CD4-positive, alpha-beta T cell treated with Interleukin-12 subunit alpha and Interleukin-12 subunit beta, for 1 hour (primary cell): ENCODE measurements at places on chromosomes 5 and 9.

GRCh38 chr9:21682381-21682780, 120.1 kb upstream of the MTAP start:
- no peak for DNase-seq

DNA sequence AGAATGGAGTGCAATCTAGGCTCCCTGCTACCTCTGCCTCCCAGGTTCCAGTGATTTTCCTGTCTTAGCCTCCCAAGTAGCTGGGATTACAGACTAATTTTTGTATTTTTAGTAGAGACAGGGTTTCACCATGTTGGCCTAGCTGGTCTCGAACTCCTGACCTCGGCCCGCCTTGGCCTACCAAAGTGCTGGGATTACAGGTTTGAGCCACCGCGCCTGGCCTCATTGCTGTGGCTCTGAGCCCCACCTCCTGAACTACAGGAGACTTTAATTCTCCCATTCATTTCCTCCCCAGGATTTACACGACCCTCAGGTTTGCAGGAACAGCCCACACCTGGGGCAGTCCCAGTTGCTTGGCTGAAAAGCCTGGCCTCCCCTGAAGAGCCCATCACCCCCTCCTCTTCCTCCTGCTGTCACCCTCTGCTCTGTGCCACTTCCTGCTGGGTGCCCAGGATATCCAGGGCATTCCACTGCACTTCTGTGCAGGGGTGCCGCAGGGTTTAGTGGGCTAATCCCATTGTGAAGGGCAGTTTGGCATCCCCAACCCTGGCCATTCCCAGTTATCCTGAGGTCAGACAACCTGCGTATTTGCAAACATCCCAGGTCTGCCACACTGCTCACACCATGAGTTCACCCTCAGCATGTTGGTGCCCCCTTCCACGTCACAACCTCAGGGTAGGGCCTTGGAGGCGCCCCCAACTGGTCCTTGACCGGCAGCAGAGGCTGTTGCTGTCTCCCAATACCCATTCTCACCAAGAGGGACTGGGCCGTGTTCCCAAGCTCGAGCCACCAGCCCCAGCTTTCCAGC, 265.0 kb upstream of the IRX4 start:
- DNase-seq: no peak

- no peak for DNase-seq
Observed at GRCh38 chr5:172680921-172681320, 39.9 kb downstream of the NEURL1B start.

- DNase-seq: no peak
Observed at GRCh38 chr9:87327575-87328125, 170.0 kb upstream of the DAPK1 start.

DNA sequence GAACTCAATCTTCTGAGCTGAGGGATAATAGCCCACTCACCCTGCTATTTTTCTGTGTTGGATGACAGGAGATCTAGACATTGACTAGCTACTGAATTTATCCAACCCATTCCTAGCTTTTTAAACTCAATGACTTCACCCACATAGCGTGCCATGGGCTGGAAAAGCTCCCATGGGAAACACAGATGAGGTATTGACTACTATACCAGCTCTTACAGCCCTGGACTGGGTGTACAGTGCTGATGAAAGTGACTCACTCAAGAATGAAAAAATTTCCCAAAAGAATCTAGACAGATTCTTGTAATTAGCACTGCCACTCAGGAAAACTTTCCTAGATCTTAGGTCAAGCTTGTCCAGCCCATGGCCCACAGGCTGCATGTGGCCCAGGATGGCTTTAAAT, 72.7 kb upstream of the NREP start:
- DNase-seq: no peak

DNA sequence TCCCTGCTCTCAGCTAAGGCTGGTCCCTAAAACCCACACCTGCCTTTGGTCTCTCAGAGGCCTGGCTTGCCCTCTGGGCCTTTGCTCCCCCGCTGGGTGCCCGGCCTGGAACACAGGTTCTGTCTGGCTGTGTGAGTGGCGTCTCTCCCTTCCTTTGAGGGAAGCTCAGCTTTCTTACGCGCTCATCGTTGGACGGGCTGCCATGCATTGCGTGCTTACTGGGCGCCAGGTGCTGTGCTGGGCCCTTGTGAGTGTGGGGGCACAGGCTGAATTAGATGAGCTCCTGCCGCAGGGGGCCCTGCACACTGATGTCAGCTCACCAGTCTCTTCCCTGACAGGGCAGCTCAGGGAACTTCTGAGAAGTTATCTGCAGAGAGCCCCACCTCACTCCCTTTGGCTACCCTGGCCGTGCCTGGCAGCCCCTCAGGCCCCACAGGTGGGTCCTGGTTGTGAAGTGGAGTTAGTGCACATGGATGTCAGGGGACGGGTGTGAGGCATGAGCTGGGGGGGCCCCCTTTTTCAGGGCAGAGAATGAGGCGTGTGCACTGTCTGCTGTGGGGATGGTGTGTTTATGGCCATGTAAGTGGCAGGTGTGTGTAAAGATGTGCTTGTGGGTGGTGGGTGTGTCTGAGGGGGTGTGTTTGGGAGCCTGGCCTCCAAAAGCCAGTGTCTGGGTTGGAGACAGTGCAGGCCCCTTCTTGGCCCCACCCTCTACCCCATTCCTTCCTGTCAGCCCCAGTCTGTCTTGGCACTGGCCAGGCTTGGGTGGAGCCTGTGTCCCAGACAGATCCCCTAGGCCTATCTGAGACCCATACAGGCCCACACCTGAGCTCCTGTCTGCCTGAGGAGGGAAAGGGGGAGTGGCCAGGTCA, 7.5 kb upstream of the RMND5B start:
- no peak for DNase-seq

DNA sequence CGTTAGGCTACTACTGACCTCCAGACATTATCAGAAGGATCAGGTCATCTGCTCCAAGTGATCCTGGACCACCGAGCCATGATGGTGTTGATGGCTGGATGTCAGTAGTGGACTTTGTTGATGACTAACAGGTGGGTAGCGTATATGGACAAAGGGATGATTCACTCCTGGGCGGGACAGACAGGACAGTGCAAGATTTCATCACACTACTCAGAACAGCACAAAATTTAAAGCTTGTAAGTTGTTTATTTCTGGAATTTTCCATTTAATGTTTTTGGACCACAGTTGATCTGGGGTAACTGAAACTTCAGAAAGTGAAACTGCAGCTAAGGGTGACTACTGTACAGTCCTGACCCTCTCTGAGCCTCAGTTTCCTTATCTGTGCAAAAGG, 12.7 kb downstream of the PDGFRB start:
- no peak for DNase-seq

DNA sequence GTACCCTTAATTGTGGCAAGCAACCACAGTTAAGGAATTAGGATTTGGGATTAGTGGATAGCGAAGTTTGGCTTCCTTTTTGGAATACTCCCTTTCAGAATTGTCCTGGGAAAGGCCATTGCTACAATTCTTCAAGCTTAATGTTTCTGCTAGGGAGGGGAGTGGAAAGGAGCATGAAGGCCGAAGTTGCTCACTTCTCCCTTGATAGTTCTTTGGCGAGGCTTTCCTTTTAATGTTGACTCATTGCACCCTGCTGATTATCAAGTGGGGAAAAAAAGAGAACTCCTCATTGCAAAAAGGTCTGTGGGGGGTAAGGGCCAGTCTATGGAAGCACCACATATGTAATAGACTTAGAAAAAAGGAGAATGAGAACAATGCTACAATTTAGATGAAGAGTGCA, 30.7 kb downstream of the GRIN3A start:
- no peak for DNase-seq

GRCh38 chr9:80435591-80435990, 863.8 kb downstream of the TLE4 start:
- DNase-seq: no peak

DNA sequence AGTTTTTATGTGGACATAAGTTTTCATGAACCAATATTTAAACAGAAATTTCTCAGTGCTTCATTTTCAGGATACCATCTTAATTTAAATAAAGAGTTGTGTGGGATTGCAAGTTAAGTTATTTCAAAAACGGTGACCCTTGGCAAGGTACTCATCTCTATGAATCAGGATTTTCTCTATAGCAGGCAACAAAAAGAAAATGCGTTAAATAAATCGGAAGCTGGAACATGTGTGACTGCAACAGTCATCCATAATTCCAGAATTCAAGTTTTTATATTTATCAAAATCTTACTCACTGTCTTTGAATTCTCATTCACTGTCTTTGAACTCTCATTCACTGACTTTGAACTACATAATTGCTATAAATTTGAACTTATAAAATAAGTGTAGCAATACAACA, 5.8 kb upstream of the RECK start:
- DNase-seq: no peak

GRCh38 chr5:2206293-2207108, 323.8 kb upstream of the IRX4 start:
- DNase-seq: no peak

DNA sequence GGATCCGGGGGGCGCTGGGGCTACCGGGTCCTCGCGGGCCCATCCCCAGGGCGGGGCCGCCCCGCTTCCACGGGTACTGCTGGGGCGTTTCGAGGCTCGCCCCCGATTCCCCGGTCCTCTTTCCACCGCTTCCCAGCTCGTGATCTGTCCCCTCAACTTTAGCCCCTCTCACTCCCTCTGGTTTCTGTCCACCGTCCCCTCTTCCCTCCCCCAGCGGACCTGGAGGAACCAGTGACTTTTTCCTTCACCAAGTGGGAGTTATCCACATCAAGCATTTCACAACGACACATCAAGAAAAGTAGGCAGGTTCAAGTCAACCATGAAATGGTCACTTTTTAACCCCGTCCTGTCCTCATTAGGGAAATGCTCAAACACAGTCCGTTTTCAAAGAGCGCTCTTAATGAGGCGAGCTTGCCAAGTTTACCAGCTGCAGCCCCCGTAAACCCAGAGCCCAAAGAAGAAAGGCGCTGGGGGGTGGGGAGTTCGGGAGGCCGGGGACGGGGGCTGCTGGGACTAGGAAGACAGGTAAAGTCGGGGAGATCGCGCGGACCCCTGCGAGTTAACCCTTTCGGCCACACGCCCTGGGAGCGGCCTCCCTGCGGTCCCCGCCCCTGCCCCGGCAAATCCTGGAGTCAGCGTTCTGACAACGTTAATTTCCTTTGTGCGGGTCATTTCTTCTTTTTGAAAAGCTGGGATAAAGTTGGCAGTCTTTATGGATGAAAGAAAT, 2.1 kb upstream of the NFIB start:
- no peak for DNase-seq

DNA sequence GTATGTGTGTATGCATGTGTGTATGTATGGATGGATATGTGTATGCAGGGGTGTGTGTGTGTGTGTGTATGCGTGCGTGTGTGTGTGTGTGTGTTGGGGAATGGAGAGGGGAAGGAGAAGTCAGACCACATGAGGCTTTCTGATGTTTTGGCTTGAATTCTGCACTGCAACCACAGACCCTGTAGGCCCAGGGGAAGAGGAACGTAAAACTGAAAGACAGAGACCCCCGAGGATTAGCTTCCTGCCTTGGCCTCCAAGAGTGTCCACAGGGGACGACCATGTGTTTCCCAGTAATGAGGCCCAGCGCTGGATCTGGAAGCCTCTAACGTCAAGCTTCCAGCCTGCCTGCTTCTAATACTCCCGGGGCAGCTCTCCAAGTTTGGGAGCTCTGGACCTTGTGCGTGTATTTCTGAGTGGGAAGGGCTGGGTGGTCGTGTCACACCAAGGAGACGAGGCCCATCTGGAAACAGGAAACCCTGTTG, 5.8 kb downstream of the DCANP1 start:
- DNase-seq: no peak

DNA sequence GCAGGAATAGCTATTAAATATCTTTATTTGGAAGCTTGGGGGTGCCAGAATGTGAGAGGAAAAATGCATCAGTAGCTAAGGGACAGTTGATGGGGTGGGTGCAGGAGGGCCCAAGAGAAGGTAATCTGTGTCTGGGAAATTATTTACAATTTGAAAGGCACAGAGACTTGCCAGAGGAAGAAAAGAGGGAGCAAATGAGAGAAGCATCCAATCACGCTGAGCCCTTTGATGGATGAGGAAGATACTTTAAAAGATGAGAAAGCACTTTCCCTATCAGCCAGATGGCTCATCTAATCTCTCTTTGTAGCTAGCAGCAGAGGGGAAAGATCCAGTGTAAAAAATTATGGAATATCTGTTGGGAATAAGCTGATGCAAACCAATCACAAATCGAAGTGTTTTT, 57.0 kb upstream of the ABCA1 start:
- DNase-seq: no peak

GRCh38 chr9:119998614-119999013, 581.4 kb downstream of the CDK5RAP2 start:
- no peak for DNase-seq

GRCh38 chr5:156124708-156125107, 202.3 kb upstream of the SGCD start:
- DNase-seq: no peak

DNA sequence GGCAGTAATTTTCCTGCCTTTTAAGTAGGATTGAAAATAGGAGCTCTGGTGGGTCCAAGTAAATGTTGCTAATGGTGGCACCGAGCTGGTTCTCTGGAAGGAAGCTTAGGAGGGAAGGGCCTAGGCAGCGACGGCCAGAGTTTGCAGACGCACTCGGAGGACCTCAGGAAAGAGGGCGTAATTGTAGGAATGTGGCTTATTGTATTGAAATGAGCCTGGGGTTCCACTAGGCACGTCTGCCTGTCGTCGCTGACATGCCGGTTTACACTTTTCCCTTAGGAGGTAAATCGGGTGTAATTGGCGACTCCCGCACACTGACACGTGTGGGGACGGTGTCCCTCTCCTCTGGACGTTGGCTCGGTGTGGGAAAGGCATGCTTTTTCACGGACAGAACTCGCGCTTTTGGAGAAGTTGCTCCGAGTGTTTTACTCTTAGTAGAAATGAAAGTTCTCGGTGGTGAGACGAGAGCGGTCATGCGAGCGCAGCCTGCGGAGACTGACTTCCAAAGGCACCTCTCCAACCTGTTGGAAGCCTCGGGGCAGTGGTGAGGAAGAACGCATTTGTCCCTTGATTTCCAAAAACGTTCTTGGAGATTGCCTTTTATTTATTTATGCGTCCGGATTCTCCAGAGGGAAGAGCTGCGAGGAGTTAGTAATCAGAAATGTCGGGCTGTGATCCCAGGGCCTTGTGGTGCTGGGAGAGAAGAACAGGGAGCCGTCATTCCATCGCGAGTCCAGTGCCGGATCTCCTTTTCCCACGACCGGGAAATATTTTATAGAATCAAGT, 1.3 kb downstream of the NR4A3 start:
- no peak for DNase-seq

DNA sequence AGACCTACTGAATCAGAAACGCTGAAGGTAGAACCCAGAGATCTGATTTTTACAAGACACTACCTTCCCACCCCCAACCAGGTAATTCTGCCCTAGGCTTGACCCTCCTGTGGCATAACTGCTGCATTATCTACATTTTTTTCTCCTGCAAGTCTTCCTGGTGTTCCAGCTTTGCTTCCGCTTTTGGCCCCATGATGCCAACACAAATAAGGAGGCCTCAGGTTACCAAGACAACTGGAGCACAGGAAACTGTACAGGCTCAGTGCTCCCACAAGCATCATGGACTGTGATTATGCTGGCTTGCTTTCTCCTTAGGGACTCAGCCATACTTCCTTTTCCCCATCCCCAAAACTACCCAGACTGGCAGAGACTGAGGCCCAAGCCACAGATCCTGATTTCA, 6.6 kb upstream of the MSMP start:
- no peak for DNase-seq

GRCh38 chr5:82512025-82512424, 233.9 kb upstream of the RPS23 start:
- DNase-seq: peak; percentile 7

- no peak for DNase-seq
Observed at GRCh38 chr5:124661317-124662141, 84.9 kb downstream of the ZNF608 start.
